T follicular helper cell (primary cell): ENCODE measurements at places on chromosomes 7 and 10.

GRCh38 chr7:139490130-139490529 is 6.7 kb upstream of the KLRG2 start:
- no peak for DNase-seq

- no peak for DNase-seq
Observed at GRCh38 chr7:77427996-77428603, 12.0 kb upstream of the GSAP start.

- DNase-seq: no peak
Observed at GRCh38 chr7:16989811-16990413, 108.1 kb upstream of the AGR3 start.

DNA sequence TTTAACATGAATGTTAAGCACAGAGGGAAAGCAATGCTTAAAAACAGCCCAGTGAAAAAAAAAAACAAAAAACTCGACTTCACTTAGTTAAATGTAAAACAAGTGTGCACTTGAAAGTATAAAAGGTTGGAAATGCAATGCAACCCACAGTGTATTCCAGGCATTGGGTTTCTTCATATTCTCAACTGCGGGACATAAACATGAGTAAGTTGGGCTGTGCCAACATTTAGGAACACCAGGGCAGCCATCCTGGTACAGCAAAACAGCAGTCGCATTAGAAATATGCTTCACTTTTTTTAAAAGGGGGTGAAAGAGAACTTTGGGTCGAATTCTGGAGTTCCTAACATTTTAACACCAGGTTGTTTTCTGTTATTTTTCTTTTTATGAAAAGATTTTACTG is 937 bp downstream of the STEAP1 start:
- DNase-seq: no peak

DNA sequence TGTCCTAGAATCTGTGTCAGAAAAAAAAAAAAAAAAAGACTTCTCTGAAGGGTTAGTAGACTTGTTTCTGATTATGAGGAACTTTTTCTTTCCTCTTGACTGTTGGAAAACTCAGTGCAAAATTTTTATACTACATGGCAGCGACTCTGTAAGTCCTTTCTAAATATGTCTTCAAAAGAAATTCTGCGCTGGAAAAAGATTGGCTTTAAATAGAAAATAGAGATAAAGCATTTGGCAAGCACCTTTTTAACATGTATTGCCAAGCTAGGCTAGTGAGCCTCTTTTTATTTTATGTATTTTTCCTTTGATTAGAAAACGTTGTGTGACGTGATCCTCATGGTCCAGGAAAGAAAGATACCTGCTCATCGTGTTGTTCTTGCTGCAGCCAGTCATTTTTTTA is 17.9 kb downstream of the KLHL7 start:
- DNase-seq: no peak

GRCh38 chr7:63041786-63042185 is 956.9 kb upstream of the ZNF722 start:
- DNase-seq: no peak

DNA sequence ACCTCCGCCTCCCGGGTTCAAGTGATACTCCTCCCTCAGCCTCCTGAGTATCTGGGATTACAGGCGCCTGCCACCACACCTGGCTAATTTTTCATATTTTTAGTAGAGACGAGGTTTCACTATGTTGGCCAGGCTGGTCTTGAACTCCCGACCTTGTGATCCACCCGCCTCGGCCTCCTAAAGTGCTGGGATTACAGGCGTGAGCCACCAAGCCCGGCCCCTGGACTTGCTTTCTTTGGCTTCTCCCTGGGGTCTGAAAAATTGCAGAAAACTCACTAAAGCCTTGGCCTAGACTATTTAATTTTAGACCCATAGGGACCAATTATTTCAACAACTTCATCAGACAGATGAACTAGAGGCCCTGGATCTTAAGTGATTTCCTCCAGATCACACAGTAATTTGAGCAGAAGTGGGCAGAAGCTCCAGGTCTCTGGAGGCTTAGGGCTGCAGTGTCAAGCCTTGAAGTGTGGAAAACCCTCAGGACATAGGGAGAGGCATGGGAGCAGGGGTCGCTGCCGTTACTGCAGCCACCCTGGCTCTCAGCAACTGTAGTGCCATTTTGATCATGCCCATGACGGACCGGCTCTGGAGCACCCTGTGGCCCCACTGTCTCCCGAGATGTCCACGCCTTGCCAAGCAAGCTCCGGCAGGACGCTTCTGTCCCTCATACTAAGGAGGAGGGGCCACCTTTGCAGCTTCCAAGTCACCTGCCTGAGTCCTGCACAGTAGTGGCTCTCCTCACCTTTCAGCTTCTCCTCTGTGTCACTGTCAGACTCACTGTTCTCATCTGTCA is 72.4 kb downstream of the DENND2A start:
- DNase-seq: no peak

DNA sequence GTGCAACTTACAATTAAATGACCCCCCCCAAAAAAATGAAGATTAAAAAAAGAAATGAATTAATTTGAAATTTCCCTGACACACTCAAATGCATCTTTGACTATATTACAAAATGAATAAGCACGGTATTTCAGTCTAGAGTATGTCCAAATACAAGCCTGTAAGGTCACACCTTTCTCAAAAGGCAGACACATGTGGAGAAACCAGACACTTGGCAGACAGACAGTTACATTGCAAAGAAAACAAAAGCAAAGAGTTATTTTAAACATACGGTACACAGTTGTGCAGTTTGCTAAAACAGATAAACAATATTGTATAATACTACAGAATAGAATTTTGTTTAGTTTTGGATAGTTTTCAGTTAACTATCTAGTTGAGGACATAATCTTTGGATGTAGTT is 153.0 kb downstream of the ATE1 start:
- DNase-seq: no peak

- no peak for DNase-seq
Observed at GRCh38 chr7:47253650-47254080, 328.2 kb downstream of the TNS3 start.

DNA sequence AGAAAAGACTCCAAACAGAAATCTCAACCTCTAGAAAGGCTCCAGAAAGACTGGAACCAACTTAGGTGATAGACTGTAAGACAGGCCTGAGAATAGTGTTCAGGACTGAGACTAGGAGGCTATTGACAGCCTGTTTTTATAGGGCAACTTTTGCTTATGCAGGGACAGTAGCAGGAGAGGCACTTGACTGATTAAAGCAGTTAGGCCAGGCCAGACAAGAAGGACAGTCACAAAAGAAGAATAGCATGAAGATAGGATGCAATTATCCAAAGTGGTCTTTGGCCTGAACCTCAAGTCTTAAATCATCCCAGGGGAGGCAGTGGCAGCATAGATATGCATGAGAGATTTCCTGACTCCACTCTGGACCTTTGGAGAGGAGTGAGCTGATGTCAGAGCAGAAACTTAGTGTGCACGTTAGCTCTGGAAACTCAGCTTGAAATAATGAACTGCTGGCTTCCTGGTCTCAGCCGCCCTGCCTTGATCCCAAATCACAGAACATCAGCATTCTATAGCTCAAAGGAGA is 290.6 kb downstream of the SORCS3 start:
- DNase-seq: no peak

DNA sequence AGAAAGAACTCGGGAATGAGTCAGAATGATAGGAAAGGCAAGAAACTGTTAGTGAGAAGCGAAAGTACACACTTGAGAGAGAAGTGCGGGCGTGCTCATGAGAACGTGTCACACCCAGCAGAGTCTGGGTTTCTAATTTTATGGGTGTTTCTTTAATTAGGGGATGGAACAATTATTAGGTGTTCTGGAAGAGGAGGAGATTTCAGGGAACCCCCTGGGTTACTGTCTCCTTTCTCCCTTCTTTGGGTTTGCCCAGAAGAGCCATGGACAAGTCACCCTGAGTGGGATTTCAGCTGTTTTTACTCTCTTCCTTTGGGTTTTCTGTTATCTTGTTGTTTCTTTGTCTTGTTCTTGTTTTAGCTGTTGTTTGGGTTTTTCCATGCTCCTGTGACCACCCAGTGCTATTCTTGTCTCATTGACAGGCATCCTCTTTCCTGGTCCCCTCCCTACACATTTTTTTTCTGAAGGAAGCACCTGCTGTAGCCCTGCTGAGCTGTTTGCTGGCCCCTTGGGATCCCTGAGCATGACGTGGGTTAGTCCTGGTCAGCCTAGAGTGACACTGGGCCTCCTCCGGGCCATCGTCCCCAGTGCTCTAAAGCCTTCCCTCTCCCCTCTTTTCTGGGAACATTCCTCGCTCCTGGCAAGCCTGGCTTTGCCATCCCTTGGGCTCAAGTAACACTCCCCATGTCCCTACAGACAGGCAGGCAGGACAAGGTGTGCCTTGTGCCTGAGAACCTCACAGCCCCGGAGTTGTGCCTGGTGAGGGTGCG is 3.5 kb downstream of the SH2D4B start:
- no peak for DNase-seq
